Germinal center (tissue), 1 donor: ENCODE measurements at places on chromosomes 16 and 17.
A peak's percentile ranks its signal among the peaks of the same experiment; 100 is the strongest.

DNA sequence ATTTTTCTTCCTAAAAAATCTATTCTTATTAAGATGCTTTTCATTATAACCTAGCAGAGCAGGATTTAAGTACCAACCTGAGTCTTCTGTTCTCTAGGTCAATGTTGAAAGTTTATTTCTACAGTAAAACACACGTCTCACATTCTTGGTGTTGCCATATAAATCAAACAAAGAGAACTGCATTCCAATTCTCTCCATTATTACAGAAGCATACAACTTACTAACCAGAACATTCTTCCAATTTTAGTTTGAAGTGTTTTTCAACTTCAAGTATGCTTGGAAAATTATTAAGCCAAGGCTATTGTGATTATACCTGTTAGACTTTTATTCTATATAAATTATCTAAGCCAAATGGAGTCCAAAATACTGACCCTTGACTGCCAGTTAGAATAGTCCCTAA lies 110.4 kb upstream of the PMFBP1 start:
- no peak for DNase-seq

- DNase-seq = no peak
These were observed 68.7 kb downstream of the IRX6 start for GRCh38 chr16:55392701-55393100.

DNA sequence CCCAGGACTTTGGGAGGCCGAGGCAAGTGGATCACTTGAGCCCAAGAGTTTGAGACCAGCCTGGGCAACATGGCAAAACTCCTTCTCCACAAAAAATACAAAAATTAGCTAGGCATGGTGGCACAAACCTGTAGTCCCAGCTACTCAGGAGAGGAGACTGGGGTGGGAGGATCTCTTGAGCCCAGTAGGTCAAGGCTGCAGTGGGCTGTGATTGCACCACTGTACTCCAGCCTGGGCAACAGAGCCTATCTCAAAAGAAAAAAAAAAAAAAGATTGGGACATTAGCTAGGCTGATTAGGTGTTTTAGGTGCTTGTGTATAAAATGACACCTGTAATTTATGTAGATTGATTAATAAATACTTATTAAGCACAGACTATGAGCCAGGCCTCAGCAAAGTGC lies 10.1 kb downstream of the GFOD2 start:
- no peak for DNase-seq

GRCh38 chr17:71067669-71068407 lies 898.5 kb downstream of the KCNJ2 start:
- no peak for DNase-seq

DNA sequence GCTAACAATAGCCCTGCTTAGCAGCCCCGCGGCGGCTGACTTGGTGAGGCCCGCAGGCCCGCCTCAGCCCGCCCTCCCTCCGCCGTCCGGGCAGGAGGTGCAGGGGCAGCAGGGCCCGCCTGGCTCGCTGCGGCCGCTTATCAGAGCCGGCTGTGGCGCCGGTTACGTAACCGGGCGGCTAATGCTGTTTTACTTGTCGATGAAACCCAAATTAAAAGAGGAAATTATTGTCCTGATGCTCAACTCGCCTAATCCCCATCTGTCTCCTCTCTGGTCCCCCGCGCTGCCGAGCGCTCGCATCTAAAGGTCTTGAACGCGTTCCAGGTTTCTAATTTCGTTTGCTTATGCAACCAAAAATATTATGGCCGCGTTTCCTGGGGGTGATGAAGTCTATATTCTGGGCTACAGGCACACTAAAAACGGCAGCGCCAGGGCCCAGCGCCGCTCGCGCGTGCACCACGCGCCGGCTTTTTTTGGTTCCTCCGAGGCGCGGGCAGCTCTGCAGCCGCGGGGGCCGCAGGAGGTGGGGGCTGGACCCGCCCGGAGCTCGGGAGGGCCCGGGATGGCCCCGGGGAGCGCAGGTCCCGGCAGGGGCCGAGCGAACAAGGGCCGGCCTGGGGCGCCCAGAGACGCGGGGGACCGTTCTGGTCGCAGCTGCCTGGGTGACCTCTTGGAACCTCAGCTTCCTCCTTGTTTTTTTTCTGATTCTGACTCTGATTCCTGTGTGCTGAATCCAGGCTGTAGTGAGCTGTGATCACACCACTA lies 65.2 kb upstream of the TOB1 start:
- DNase-seq = peak; percentile 60

DNA sequence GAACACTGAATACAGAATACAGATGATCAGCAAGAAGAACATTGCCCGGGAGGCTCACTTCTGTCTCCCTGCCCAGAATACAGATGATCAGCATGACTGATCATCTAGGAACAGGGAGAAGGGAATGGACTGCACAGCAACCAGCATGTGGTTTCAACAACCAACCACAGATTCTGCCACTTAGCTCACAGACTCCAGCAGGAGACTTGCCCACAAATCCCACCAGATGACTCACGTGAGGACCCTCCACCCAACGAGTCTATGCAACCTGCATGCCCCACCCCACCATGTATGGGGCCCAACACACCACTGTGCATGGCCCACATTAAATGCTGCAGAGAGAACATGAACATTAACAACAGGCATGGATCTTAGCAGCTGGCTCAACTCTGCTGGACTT lies 36.1 kb upstream of the ALOX12 start:
- DNase-seq = no peak

DNA sequence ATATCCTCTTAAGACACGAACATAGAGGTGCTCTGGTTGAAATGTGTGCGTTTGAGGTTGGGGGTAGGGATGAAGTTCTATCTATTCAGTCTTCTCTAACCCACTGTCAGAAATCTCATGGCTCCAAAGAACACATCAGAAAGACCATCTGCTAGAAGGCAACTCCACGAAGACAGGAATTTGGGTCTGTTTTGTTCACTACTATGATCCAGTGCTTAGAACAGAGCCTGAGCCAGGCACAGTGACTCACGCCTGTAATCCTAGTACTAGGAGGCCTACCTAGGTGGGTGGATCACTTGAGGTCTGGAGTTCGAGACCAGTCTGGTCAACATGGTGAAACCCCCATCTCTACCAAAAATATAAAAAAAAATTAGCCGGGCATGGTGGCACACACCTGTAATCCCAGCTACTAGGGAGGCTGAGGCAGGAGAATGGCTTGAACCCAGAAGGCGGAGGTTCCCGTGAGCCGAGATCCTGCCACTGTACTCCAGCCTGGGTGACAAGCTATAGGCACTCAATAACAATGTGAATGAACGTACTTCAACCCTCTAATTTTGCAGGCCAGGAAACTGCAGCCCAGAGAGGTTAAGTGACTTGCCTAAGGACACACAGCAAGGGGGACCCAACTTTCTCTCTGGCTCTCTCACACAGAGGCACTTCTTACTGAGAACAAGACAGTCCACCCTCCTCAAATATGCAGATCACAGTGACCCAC lies 2.3 kb downstream of the CASKIN2 start:
- no peak for DNase-seq
